SHP77 (cell line): ENCODE measurements at places on chromosomes 2 and 18.

- no peak for DNase-seq
Observed at GRCh38 chr2:174664084-174664759, 66.6 kb upstream of the WIPF1 start.

DNA sequence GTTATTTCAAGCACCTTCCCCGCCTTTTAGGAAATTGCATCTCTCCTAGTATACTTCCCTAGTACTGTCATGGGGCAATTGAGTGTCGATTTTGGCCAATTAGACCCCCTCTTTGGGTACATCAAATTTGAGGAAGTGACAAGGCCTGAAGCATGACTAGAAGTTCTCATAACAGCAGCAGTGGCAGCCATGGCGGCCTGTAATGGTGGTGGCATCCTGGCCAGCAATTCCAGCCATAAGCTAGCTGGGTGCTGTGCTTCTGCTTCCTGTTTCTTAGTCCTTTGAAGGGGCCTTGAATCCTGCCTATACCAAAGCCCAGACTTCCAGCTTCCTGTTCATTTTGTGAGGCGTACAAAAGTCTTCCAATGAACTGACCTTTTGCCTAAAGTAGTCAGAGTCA, 523.1 kb downstream of the PLCL1 start:
- DNase-seq = no peak

DNA sequence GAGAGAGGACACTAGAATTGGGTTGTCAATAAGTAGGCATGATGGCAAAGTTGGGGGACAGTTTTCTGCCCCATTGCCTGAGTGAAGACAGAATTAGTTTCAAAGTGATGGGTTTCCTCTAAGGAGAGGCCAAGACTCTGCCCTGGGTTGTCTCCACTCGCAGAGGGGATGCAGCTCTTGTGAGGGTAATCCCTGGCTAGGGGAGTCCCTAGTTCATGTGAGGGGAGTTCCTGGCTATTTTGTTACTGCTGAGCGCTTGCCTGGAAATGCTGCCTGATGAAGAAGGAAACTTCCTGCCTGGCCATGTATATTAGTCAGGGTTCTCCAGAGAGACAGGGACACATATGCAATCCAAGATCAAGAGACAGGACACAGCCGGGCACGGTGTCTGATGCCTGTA, 501.5 kb downstream of the BCL11A start:
- DNase-seq = no peak

- DNase-seq = no peak
Observed at GRCh38 chr2:64274399-64275173, 130.4 kb upstream of the PELI1 start.

GRCh38 chr2:155546721-155547555, 785.6 kb downstream of the NR4A2 start:
- no peak for DNase-seq

DNA sequence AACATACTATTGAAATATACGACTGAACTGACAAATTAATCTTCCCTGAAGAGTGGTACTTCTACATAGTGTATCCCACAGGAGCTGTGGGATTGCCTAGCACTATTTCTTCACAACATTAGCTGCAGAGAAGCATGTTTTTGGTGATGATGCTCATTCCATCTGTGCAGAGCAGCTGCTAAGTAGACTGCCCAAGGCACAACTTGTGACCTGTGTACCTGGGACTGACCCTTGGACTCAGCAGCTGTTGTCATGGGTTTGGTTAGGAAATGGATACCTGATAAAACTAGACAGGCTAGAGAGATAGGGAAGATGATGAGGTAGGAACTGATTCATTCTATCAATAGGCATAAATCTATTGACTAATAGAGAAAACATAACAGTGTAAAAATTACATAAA, 1204.0 kb downstream of the DSC3 start:
- DNase-seq = no peak

DNA sequence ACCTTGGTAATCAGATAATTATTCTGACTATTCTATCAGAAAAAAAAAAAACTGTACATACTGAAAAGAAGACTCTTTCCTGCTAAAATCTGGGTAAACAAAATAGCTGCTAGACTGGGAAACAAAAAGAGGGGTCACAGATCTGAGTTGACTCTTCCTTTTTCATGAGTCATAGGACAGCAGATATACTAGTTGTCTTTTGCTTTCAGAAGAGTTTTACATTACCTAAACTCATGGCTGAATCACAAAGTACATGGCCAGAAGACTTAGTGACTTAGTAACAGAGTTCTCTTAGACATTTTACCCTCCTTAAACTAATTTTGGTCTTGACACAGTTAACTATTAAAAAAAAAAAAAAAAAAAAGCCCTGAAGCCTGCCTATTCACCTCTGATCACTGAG, 834.0 kb upstream of the FSHR start:
- DNase-seq = no peak

GRCh38 chr2:162607915-162608314, 230.7 kb downstream of the KCNH7 start:
- DNase-seq = no peak

- DNase-seq = no peak
Observed at GRCh38 chr2:88896971-88897370, 205.5 kb downstream of the RPIA start.

GRCh38 chr2:172865422-172865821, 129.8 kb downstream of the RAPGEF4 start:
- DNase-seq = no peak

- DNase-seq = peak; percentile 67
Observed at GRCh38 chr2:96174251-96175144, 29.3 kb upstream of the DUSP2 start.

GRCh38 chr2:9692456-9693195, 61.8 kb upstream of the YWHAQ start:
- no peak for DNase-seq

- peak; percentile 40 for DNase-seq
Observed at GRCh38 chr2:182522405-182522896, 95.6 kb upstream of the PDE1A start.

- no peak for DNase-seq
Observed at GRCh38 chr2:6971502-6971901, 54.3 kb downstream of the RNF144A start.

DNA sequence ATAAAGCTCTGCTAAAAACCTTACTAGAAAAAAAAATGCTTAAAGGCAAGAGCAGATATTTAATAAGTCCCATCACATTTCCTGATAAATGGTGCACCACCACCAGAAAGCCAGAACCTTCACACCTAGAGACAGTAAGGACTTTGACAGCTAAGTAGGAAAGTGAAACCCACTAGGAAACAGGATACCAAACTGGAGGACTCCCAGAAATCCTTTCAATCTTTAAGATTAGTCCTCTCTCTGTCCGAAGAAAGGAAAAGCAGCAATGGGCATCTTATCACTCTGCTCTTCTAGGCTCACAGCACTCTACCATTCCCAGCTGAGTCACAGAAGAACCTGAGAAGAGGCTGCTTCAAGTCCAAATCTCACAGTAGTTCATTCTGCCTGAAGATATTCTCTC, 3.7 kb downstream of the DYM start:
- no peak for DNase-seq

GRCh38 chr2:102350137-102350793, 5.3 kb upstream of the IL18R1 start:
- no peak for DNase-seq

DNA sequence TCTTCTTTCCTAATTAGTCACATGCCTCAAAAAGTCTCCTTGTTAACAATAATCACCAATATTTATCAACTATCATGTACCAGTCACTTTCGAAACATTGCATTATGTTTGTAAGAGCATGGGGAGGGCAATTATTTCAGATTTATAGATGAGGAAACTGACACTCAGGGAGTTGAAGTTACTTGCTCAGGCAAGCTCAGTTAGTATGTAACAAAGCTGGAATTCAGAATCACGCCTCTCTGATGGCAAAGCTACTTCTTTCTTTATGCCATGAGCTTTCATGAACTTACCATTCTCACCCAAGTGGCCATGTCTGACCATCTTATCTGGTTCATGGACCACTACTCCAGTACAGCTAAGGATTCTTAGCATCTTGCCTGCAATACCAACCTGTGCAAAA, 183.4 kb upstream of the TANK start:
- no peak for DNase-seq

- DNase-seq = no peak
Observed at GRCh38 chr18:63997606-63998005, 27.7 kb downstream of the SERPINB8 start.

GRCh38 chr2:158914731-158915130, 53.7 kb upstream of the TANC1 start:
- no peak for DNase-seq

GRCh38 chr2:140797718-140798117, 1333.1 kb downstream of the LRP1B start:
- DNase-seq = no peak

DNA sequence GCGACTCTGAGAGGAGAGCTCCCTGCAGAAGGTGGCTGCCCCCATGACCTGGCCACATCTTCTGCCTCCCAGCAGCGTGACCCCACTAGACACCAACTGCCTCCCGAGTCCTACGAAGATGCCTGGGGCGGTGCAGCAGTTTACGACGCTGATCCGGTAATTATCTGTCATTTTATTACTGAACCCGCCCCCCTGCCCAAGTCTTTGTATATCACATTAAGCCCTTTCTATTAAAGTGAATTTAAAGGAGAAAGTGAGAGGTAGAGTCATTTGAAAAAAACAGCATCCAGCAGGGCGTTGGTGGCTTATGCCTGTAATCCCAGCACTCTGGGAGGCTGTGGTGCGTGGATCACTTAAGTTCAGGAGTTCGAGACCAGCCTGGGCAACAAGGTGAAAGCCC, 33.4 kb downstream of the ABCG8 start:
- no peak for DNase-seq

GRCh38 chr2:11410101-11410500, 55.9 kb downstream of the E2F6 start:
- no peak for DNase-seq

DNA sequence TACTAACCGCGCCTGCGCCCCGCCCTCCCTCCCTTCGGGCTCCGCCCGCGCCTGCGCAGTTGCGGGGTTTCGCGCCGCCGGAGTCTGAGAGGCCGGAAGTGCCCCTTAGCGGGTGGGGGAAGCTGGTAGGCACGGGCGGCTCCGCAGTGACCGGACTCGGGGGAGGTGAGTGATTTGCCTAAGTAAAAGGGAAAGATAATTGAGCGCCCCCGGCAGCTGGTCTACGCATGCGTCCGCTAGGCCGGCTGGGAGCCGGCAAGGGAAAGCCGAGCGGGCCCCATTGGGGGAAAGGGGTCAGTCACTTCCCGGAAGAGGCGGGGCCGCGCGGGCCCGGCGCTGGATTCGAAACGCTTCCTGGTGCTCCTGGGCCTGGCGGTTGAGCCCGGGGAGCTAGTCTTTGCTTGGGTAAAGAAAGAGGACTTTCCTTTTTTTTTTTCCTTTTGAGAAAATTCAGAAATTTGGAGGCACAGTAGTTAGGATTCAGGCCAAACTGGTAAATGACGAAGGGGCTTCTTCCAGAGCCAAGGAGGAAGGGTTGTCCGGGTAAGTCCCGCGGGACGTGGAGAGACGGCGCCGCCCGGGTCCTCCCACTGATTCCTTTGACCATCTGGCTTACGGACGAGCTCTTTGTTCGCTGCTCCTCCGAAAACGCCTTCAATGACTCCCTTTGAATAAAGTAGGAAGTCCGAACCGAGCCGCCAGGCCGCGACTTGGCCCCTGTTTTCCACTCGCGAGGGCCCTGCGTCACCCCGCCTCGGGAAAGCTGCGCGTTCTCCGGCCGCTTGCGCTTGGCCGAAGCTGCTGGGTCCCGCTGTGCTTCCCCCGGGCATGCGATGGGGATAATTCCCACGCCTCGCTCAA, at the start of the genes GEN1 and SMC6:
TSS of gene GEN1 (plus strand) at position 336 of the 861 bp plus-strand sequence. CDS start 5,806 bp downstream, outside the sequence.
TSS of gene SMC6 (minus strand) at position 8 of the 861 bp plus-strand sequence. CDS start 7,864 bp downstream, outside the sequence.
- peak; percentile 83 for DNase-seq

DNA sequence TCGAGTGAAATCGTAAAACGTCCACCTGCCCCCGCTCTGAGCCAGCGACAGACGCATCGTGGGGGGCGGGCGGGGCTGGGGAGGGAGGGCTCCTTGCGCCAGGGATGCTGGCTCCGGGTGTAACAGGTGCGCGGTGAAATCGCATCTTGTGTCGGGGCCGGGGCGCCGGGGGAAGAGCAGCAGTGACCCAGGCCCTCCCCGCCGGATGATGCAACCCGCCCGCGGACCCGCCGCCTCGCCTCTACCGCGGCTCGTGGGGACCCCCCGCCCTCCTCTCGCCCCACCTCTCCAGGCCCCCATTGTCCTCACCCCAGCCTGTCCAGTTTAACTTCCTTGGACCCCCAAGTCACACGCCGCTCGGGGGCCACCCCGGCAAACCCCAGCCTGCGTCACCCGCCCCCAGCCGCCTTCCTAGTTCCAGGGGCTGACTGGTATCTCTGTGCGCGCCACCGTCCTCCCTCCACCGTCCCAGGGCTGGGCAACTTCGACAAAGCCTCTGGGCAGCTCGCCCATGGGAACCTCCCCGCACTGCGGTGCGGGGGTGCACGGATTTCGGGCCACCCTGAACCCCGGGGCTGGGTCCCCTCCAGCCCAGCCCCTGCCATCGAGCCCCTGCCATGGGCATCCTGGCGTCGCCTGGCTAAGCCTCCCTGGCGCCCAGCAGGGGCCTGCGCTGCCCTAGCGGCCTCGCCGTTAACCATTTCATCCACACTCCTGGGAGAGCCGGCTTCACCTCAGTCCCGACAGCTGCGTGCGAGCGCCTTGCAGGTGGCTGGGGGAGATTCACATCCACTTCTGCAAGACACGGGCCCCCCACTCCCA, 799 bp upstream of the KIF1A start:
- peak; percentile 82 for DNase-seq

DNA sequence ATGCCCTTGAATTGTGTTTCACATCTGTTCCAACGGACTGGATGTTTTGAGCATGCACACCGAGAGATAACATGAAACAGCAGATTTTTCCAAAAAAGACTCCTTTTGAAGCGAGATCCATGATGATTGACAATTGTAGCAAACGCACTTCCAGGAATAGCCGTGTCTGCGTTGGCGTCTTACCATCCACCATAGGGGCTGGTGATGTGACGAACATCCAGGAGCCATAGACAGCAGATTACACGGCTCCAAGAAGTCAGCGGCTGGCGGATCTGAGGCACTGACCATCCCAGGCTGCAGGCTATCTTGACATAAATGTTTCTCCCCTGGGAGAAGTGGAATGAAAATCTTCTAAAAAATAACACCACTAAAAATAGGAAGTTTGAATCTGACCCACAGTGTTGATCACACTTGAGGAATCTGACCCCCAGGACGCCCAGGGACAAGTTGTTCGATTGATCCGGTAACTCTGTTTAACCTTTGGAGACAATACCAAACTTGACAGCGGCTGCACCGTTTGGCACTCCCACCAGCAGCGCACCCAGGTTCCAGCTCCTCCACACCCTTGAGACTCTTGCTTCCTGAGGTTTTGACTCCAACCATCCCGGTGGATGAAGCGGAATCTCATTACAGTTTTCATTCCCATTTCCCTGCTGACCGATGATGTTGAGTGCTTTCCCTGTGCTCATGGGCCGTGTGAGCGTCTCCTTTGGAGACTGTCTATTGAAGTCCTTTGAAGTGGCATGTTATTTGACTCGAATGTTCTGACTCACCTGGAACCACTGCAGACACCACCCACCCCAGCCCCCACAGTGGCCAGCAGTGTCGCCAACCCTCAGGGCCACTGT, 140.0 kb upstream of the GPC1 start:
- DNase-seq = no peak

DNA sequence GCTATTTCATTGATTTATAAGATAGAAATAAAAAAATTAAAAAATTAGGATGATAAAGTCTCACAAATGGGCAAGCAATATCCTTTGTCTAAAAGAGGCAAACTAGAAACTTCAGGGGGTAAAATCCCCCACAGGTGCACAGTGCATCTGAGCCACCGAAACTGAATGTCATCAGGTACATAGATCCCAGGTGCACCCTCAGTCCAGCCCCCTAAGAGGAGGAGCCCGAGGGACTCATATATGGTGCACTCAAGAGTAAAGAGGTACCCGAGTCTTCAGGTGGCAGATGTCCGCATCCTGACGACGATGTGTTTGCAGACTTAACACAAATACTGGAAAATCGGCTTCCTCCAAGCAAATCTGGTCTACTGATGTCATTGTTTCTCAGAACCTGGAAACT, 11.3 kb downstream of the QPCT start:
- no peak for DNase-seq

GRCh38 chr18:42131066-42131929, 176.3 kb downstream of the PIK3C3 start:
- peak; percentile 52 for DNase-seq
